ENCODE measurements at places on chromosomes 2 and 18.
A peak's percentile ranks its signal among the peaks of the same experiment; 100 is the strongest.

DNA sequence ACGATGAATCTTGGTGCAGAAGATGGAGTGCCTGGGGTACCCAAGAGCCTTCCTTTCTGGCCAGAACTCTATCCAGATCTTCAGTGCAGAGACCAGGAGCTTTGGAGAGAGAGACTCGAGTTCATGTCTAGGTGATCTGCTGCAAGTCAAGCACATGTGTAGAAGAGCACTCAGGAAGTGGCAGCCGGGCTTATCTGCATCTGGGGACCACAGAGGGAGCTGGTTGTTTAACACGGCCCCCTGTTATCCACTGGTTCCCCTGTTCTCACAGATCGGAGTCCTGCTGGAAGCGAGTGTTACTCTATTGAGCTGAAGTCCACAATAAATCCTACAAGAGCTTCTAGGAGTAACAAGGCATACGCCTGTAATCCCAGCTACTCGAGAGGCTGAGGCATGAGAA is 128.3 kb downstream of the ACOXL start:
- DNase-seq, result no peak

DNA sequence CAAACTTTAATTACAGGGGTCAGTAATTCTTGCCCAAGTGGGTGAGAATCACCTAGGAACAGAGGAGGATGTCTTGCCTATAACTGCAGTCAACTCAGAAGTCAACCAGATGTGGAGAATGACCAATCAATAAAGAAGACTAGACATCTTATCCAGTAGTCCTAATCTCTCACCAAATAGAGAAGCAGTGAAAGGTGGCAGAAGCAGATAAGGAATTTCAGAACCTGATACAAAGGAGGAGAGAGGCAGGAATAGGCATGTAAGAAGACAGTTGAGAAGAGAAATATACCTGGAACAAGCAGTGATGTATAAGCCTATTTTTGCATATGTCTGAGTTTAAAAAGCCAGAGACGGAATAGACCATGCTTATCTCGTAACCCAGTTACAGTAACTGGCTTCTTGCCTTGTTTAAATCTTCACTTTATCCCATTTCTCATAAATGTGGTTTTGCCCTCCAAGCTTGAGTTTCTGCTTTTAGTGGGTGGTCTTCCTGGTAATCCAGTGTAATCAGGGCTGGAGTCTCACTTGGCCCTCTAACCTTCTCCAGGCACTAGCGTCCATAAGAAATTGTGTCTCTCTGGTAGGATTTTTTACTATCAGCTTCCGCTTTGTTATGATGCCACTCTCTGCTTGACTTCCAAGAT is 401.0 kb downstream of the SUCLG1 start:
- no peak for DNase-seq

- no peak for DNase-seq
Observed at GRCh38 chr18:68439642-68440041, 275.3 kb downstream of the TMX3 start.

DNA sequence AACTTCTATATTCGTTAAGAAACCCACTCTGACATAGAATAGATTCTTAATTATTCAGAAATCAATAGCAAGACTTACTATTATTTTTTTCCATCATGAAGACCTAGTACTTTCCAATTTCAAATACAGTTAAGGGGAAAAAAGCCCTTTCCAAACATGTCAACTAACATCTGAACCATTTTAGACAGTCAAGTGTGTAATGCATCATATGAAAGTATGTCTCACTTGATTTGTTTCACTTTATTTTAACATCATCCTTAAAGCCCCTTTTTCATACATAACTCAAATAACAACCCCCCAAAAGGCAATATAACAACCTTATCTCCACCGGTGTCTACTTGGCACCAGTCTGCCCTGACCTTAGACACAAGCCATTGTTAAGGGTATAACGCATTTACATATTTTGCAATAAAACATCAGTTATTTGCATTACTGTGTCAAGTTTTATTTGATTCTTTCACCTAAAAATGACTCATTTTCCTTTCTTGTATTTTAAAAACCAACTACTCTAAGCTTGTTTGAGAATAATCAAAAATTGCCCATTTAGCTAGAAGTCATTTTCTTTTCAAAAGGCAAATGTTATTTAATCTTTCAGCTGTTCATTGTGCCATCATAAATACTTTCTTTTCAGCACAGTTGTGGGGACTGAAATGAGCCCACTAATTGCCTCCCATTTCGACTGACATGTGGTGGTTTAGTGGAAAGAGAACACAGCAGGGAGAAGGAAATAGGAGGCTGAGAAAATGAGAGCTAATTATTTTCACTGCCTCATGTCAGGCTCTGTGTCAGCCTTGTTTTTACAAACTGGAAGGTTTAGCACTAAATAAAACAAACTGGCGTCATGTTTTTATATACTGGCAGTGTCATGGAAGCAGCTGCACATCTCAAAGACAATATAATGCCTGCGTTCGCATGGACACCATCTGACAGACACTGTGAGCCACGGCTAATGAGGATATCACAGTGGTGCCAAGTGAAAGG is 104.7 kb upstream of the CDCA7 start:
- DNase-seq, result no peak

GRCh38 chr2:70328921-70329561 is 27.2 kb upstream of the FAM136A start:
- peak; percentile 94 for DNase-seq

DNA sequence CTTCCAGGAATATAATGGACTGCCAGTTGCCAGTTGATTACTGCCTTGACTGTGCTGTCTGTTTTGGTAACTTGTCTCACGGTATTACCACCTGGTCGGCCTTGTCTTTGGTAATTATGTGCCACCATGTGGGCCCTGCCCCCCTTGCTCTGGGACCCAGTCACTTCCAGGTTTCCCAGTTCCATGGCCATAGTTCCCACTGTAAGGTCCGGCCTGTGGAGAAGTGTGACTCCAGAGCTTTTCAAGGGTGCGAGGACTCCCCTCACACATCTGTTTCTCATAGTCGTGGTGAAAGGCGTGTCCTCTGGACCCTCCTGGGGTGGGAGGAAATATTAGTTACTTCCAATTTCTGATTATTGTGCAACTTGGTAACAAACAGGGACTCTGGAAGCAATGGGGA is 150.5 kb downstream of the SEPTIN10 start:
- DNase-seq, result peak; percentile 3

- DNase-seq, result no peak
Observed at GRCh38 chr2:226679389-226680065, 120.1 kb downstream of the IRS1 start.

DNA sequence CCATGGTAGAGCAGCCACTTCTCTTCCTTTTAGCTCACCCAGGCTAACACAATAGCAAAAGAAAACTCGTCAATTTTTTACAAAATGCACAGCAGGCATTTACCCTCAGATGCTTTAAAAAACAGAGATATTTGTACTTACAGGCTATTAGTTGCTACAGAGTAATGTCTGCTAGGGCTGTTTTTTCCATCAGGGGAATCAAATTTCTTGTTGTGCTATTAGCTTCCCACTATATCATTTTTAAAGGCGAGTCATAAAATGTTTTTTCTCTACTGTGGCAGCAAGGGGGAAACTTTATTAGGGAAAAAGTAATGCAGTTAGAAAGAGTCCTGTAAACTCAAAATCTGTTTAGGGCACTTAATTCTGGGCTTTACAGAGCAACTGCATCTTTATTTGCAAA is 277.9 kb upstream of the THSD7B start:
- DNase-seq, result no peak

- DNase-seq, result no peak
Observed at GRCh38 chr18:30280861-30281470, 761.6 kb downstream of the DSC3 start.

DNA sequence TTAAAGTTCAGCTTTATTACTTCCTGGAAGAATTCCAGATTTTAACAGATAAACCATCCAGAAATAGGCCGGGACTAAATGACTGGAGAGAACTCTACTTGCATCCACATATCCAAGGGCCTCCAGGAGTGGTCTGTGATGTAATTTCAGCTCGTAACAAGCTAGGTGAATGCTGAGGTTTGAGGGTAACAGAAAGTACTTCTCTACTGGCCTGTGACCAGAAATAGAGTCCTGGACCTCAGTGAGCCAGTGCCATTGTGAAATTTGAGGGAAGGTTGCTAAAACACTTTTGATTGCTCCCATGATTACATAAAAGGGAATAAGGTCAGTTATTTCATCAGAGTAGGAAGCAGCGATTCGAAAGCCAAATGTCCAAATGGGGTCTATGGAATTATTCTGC is 158.1 kb downstream of the DOCK10 start:
- no peak for DNase-seq

DNA sequence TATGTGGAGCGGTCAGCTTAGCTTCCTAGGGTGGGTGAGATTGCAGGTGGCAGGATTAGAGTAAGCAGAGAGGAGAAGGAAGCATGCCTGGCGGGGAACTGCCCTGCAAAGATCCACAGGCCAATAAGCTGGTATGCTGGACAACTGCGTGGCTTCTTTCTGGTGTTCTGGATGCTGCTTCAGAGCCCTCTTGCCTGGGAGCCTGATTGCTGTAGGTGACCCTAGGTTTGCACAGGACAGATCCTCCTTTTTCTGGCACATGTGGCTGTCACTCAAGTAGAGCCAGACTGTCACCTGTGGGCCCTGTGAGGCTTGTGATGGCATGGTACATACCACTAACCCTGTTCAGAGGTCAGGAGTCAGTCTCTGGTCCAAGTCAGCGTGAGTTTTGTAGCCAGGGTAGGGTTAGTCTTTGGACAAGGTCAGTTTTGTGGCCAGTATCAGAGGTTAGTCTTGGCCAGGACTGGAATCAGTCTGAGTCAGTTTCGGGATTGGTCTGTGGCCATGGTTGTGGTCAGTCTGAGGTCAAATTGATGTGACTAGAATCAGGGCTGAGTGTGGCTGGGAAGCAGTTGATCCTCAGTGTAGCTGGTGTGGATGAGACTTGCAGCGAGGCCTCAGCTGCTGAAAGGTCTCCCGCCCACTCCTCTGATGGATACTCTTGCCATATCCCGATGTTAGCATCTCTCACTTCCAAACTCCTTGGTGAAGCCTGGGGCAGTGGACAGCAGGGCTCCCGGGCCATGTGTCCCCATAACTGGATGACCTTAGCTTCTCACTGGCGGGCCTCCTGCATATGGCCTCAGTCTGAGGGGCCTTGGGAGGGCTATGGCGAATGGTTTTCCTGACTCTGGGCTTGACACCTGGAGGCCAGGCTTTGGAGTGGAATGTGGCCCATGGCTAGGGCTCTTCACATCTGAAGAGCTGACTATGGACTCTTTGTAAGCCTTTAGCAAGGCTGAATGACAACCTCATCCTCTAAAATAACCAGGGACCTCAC is 260.5 kb downstream of the DYSF start:
- DNase-seq, result no peak

- DNase-seq, result no peak
Observed at GRCh38 chr18:45715212-45715780, 8.7 kb upstream of the SLC14A1 start.

- DNase-seq, result no peak
Observed at GRCh38 chr2:42359965-42360483, 993 bp downstream of the COX7A2L start.

DNA sequence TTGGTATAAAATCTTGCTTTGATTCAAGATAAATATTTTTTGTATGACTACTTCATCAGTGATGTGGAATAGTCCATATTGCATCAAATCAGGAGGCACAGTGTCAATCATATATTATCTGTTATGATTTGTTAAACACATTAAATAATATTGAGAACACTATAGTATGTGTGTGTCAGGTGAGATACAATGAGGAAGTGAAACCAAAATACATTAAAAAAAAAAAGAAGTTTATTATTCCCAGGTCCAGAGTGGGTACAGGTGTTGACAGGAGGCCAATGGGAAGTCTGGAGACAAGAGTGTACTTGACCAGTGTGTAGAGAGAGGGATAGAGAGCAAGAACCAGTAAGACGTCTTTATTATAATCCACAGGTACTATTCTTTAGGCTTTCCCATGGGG is 292.6 kb downstream of the FSIP2 start:
- DNase-seq, result no peak

- DNase-seq, result no peak
Observed at GRCh38 chr2:85996591-85996990, 107.8 kb upstream of the ST3GAL5 start.

GRCh38 chr2:179612591-179613298 is 248.7 kb downstream of the ZNF385B start:
- no peak for DNase-seq

Measured in RWPE2 (cell line).